ENCODE measurements at places on chromosomes 3 and 15. TPM values are rescaled to one million over a fixed set of nuclear protein-coding genes. Genes with fewer than 3 reads are reported as not detected.

Gene PSTPIP1
- total RNA-seq, result 141 TPM

Gene B3GALNT1
- 1.9 TPM for total RNA-seq

Gene TADA3
- total RNA-seq, result 105 TPM

DNA sequence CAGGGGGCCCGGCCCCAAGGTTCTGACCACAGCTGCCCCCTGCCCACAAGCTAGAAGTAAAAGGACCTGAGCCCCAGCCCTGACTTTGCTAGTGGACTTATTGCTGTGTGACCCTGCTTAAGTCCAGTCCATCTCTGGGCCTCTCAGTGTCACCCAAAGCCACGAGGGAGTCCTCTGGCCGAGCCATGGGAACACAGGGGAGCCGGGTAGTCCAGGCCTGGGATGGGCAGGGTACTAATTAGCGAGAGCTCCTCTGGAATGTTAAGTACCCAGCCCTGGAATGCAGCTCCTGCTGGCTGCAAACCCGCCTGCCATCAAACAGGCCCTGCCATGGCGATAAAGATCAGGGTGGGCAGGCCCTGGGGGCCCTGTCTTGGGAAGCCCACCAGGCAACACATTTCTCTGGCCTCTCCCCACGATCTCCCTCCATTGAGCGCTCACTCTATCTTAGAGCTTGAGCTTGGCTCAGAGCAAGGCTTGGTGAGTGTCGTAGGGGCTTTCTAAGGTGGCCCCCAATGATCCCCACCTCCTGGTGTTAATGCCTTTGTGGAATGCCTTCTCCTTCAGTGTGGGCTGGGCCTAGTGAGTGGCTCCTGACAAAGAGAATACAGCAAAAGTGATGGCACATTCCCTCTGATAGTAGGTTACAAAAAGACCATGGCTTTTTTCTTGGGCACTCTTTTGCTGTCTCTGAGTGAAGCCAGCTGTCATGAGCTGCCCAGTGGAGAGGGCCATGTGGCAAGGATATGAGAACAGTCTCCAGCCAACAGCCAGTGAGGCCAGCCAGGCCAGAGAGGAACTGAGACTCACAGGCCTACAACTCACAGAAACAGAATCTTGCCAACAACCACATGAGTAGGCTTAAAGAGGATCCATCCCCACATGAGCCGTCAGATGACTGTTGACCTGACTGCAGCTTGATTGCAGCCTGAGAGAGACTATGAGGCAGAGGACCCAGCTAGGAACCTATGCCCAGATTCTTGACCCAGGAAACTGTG, 133.1 kb downstream of the SMAD6 start:
- H3K36me3 ChIP-seq, result no peaks in the 10 kb centered on the region
- no peak overlapping the region for H3K27ac ChIP-seq
- H3K27me3 ChIP-seq, result peaks cover 7% of the 10 kb centered on the region
- DNase-seq, result no peak

- H3K4me3 ChIP-seq, result peak overlapping the region; percentile 25
- H3K27ac ChIP-seq, result no peak overlapping the region
- peak; percentile 57 for DNase-seq
- peaks cover 30% of the 10 kb centered on the region for H3K4me1 ChIP-seq
- no peaks in the 10 kb centered on the region for H3K27me3 ChIP-seq
These were observed 190.4 kb upstream of the BCL6 start for GRCh38 chr3:187935623-187936156.

DNA sequence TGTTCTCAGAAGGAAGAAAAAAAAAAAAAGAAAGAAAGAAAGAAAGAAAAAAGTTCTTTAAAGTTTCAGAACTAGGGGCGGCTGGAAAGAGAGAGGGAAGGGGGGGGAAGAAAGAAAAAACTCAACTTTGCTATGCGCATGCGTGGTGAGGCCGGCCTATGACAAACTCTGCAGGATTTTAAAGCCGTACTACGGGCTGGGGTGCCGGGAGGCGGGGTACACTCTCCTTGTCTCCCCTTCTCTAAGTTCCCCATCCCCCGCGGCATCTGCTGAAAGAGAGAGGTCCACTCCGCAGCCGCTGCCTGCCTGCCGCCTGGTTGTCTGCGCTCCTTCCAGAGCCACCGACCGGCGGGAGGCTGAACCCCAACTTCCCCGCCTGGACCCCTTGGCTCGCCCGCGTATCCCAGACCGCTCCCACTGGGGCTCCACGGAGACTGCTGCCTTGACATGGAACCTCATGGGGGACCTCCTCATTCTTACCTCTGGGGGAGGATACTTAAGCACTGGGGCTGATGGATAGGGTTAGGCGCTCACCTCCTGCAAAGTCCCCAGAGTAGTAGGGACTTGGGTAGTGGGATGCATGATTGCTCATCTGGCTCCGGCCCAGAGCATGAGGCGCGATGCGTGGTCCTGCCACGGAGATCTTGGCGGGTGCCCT, 1.4 kb upstream of the WNT5A start:
- H3K27ac ChIP-seq, result no peak overlapping the region
- H3K4me3 ChIP-seq, result peak overlapping the region; percentile 74
- H3K4me1 ChIP-seq, result peaks cover 17% of the 10 kb centered on the region
- H3K27me3 ChIP-seq, result peaks cover 81% of the 10 kb centered on the region
- no peak for DNase-seq
- no peaks in the 10 kb centered on the region for H3K36me3 ChIP-seq

DNA sequence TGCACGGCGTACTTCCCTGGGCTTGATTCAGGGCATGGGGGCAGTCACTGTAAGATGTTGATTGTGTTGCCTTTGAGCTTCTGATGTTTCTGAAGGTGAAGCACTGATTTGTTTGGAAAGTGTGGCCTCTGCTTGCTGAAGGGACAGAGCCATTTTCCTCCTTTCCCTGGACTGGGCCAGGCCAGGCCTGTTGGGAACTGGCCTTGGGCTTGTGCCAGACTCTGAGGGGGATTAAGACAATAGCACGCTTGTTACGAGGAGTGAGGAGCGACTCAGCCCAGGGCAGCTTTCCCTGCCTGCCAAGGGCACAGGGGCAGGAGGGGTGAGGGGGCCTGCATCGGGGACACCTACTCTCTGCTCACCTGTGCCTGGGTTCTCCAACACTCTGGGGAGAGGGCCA, 42.9 kb downstream of the LINGO1 start:
- H3K27ac ChIP-seq, result no peak overlapping the region
- H3K4me1 ChIP-seq, result no peaks in the 10 kb centered on the region
- no peak overlapping the region for H3K4me3 ChIP-seq
- H3K27me3 ChIP-seq, result peaks cover 5% of the 10 kb centered on the region
- no peaks in the 10 kb centered on the region for H3K36me3 ChIP-seq

- no peak for DNase-seq
- no peak overlapping the region for H3K27ac ChIP-seq
These were observed 975.3 kb upstream of the GBE1 start for GRCh38 chr3:82736696-82737277.

DNA sequence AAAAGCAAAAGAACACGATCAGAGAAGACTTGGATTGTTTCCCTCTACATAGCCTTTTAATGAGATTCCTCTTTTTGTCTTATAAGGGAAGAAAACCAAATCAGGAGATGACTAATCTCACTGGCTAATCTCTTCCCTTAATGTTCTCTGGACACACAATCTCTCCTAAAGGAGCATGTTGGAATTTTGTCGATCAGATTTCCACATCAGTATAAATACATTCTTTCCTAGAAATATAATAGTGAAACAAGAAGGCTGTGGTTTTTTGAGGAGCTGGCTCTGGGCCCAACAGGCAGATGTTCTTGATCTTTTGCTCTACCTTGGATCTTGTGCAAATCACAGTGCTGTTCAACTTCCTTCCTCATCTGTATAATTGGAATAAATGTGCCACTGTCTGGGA, 94.0 kb downstream of the GTPBP8 start:
- no peaks in the 10 kb centered on the region for H3K27me3 ChIP-seq
- no peak overlapping the region for H3K4me3 ChIP-seq
- H3K27ac ChIP-seq, result no peak overlapping the region

DNA sequence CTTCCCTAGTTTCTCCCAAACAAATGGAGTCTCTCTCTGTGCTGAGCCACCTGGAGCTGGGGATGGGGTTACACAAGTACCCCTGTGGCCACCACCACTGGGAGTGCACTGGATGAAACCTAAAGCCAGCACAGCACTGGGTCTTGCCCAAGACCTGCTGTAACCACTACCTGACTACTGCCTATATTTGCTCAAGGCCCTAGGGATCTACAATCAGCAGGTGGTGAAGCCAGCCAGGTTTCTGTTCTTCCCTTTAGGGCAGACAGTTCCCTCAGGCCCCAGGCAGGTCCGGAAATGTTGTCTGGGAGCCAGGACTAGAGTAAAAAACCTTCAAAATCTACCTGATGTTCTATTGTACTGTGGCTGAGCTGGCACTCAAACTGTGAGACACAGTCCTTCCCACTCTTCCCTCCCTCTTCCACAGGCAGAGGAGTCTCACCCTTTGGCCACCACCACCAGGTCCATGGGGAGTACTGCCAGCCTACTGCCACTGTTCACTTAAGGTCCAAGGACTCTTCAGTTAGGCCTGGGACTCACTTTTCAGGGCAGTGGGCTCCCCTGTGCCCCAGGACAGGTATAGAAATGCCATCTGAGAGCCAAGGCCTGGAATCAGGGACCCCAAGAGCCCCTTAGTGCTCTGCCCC, 23.8 kb downstream of the C3orf20 start:
- H3K36me3 ChIP-seq, result no peaks in the 10 kb centered on the region
- no peaks in the 10 kb centered on the region for H3K27me3 ChIP-seq
- no peak for DNase-seq
- no peak overlapping the region for H3K4me3 ChIP-seq
